ENCODE measurements at places on chromosomes 3 and 15. TPM values are rescaled to one million over a fixed set of nuclear protein-coding genes. Genes with fewer than 3 reads are reported as not detected.

ACAD11 gene
- total RNA-seq, result 9.6 TPM

MAGEL2 gene
- 0.05 TPM for total RNA-seq

KBTBD13 gene
- not detected for total RNA-seq

AADACL2 gene
- total RNA-seq, result not detected

TGFBR2 gene
- total RNA-seq, result 527 TPM
